ENCODE measurements at places on chromosomes 16 and 17.
A peak's percentile ranks its signal among the peaks of the same experiment; 100 is the strongest.

- no peak for DNase-seq
Observed at GRCh38 chr17:50816271-50816670, 19.1 kb upstream of the WFIKKN2 start.

DNA sequence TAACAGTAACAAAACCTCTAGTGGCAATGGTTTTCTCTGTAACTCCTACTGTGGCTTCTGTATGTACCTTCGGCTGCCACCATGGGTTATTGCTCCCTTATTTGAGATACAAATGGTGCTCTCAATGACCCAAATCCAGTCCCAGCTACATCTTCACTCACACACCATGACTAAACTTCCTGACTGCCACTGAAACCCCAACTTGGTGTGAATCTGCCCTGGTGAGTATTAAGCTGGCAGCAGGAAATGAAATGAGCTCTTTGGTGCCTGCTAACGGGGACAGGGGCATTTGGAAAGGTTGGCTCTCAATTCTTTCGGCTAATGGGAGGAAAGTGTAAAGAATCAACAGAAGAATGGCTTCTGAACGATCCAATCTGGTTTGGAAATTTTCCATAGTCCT is 7.5 kb upstream of the SLC35B1 start:
- no peak for DNase-seq

DNA sequence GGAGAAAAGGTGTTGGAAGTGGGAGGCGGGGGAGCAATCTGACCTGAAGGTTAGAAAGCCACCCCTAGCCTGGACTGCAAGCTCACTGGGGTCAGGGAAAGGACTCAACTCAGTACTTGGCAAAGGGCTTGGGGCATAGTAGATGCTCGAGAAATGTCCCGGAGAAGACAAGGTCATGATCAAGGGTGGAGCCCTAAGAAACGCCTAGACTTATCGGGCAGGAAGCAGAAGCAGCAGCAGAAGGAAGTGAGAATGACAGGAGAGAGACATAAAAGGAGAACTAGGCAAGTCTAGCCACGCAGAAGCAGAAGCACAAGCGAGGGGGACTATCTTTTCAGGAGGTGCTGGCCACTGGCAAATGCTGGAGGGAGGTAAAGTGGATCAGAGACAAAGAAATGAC is 10.2 kb downstream of the COTL1 start:
- DNase-seq = peak; percentile 89

DNA sequence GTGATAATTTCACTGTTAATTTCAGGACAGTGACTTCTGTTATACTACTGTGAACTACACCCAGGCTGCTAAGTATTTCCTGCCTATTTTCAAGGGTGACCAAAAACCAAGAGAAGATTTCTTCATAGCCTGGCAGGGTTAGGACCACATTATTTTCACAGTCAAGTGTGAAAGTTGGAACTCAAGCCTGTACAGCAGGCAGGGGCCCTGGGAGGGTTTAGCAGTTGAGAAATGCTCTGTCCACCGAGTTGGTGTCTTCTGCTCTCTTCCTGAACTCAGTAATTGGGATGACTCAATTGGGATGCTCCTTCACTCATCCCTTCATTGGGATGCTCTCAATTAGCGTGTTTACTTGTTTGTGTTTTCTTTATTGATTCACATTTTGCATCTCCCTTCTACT is 347.3 kb upstream of the CDH11 start:
- no peak for DNase-seq

GRCh38 chr17:8087952-8088230 is 375 bp upstream of the ALOX12B start:
- no peak for DNase-seq

DNA sequence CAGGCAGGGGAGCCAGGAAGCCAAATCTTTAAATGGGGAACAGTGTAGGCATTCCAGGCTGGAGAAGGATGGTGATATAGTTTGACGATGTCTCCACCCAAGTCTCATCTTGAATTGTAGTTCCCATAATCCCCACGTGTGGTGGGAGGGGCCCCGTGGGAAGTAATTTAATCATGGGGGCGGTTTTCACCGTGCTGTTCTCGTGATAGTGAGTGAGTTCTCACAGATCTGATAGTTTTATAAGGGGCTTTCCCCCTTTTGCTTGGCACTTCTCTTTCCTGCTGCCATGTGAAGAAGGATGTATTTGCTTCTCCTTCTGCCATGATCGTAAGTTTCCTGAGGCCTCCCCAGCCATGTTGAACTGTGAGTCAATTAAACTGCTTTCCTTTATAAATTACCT is 28.8 kb downstream of the GINS3 start:
- no peak for DNase-seq

DNA sequence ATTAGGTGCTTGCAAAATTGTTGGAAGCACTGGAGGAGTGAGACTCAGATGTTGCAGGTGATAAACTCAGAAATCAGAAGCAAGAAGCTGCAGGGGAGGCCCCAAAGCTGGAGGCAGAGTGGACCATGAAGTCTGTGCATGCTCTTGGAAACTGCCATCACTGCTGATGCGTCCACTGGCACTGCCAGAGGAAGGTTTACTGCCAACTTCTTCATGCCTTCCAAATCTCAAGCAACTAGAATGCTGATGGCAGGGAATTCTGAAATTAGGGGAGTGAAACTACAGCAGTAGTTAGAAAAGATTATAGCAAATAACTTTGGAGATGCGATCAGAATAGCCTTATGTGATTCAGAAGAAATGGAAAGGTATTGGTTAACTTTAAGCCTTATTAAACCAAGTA is 277.1 kb upstream of the SDK2 start:
- no peak for DNase-seq

DNA sequence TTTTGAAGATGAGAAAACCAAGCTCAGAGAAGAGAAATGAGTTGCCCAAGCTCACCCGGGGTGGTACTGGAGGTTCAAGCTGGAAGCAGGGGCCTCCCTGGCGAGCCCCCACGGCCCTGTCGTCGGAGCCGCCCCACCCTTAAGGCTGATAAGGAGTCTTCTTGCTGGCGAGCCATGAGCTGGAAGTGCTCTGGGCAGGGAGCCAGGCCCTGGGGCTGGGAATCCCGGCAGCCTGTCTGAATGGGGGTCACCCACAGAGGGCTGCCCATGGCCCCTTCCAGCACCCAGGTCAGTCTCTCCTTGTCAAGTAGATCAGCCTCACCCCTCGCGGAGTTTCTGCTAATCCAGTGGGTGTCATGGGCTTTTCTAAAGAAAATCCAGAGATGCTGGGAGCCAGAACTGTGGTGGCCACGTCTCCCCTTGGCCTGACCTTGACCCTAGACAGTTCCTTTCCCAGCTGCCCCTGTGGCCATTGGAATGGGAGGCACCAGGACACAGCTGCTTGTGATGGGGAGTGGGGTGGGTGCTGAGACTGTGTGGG is 1.2 kb upstream of the P2RX1 start:
- DNase-seq = peak; percentile 79

DNA sequence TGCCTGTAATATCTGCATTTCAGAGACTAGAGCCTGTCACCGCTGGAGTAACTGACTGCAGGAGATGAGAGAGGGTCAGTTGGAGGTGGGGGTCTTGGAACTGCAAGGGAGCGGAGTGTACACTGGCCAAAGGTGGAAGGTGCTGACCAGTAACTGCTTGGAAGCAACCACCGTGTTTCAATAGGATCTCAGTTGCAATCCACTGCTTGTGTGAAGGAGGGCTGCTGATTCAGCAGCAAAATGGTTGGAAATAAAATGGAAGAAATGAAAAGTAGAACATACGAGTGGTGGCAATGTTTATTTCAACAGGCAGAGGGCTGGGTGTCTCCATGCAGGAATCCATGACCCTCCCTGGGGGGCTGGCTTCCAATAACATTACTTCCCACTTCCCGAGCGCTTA is 2.1 kb upstream of the JPH3 start:
- no peak for DNase-seq

GRCh38 chr17:27499451-27500265 is 43.4 kb downstream of the KSR1 start:
- DNase-seq = peak; percentile 12

- no peak for DNase-seq
Observed at GRCh38 chr17:21214777-21215541, 998 bp upstream of the TMEM11 start.

- no peak for DNase-seq
Observed at GRCh38 chr17:8159032-8159400, 3.7 kb downstream of the VAMP2 start.

- DNase-seq = no peak
Observed at GRCh38 chr17:61849674-61850073, 13.7 kb downstream of the BRIP1 start.

DNA sequence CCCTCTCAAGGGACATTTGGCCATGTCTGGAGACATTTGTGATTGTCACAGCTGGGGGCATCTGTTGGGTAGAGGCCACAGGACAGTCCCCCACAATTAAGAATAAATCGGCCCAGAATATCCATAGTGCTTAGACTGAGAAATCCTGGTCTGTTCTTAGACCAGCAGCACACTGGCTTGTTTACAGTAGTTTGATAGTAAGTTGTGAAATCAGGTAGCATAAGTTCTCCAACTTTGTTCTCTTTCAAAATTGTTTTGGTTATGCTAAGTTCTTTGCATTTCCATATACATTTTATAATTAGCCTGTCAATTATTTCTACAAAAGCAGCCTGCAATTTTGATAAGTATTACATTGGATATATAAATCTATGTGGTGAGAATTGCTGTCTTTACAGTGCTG is 6.8 kb downstream of the MGRN1 start:
- DNase-seq = no peak

DNA sequence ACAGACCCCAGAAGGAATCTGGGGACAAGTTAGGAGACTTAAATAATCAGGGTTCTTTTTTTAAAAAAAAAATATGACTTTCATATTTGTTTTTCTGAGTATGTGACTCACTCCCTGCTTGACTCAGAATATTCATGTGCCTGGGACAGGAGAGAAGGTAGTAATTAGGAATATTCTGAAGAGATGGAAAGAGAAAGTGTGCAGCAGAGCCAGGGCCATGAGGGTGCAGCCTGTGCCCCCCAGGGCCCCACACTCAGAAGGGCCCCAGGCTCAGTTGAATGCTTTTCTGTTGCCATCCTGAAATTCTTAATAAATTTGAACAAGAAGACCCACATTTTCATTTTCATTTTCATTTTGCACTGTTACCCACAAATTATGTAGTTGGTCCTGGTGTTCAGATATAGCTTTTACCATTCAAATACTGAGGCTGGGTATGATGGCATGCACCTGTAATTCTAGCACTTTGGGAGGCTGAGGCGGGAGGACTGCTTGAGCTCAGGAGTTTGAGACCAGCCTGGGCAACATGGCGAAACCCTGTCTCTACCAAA is 11.5 kb upstream of the LONP2 start:
- DNase-seq = no peak

- peak; percentile 49 for DNase-seq
Observed at GRCh38 chr16:66135421-66135831, 231.1 kb upstream of the CDH5 start.

Measured in Peyer's patch (tissue), 4 donors.